CD4-positive, alpha-beta T cell (primary cell): ENCODE measurements at places on chromosomes 1 and 21. TPM values are rescaled to one million over a fixed set of nuclear protein-coding genes. Genes with fewer than 3 reads are reported as not detected.

GRCh38 chr1:7378346-7379130 is 392.6 kb upstream of the VAMP3 start:
- no peak for DNase-seq

Gene LCE1E
- not detected for total RNA-seq

Gene FCRL4
- total RNA-seq = not detected

- DNase-seq = no peak
Measured at GRCh38 chr1:241579434-241579833, 47.3 kb downstream of the KMO start.

- no peak for DNase-seq
Measured at GRCh38 chr1:4425892-4426291, 228.5 kb upstream of the AJAP1 start.

DNA sequence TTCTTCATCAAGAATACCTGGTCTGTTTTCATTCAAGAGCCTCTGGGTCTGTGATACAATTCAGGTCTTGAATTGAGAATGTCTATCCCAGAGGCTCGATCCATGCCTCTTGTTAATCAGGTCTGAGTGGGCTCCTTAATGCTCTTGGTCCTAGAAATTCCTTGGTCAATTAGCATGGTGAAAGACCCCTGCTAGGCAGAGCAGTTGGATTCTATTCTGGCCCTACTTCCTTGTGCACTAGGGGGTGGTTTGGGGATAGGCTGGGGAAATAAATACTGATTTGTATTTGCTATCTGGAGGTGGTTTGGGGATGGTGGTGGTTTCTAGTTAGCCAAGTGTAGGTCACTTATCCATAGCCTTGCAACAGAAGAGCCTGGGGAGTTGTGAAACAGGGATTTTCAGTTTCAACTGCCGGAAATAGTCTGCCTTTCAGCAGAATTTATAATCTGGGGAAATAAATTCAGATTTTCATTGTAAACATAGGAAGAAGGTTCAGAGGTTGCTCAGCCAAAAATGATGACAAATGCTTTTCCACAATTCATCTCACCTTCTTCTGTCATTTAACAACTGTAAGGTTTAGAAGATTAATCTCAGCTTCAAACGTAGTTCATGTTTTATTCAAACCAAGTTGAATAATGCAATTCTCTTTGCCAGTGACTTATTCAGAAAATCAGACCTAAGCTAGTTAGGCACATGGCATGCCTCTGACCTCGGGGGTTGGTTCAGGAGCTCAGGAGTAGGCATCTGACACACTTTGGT is 22.2 kb upstream of the SCAF4 start:
- DNase-seq = no peak

DNA sequence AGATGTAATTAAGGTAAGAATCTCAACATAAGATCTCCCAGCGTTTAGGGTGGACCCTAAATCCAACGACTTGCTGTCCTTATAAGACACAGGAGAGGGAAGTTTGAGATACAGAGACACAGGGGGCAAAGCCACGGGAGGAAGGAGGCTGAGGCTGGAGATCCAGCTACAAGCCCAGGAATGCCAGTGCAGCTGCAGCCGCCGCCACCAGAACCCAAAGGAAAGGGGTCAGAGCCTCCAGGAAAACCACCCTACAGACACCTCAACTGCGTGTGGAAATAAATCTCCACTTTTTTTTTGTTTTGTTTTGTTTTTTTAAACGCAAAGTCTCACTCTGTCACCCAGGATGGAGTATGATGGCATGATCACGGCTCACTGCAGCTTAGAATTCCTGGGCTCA is 12.1 kb upstream of the TFF1 start:
- no peak for DNase-seq

DNA sequence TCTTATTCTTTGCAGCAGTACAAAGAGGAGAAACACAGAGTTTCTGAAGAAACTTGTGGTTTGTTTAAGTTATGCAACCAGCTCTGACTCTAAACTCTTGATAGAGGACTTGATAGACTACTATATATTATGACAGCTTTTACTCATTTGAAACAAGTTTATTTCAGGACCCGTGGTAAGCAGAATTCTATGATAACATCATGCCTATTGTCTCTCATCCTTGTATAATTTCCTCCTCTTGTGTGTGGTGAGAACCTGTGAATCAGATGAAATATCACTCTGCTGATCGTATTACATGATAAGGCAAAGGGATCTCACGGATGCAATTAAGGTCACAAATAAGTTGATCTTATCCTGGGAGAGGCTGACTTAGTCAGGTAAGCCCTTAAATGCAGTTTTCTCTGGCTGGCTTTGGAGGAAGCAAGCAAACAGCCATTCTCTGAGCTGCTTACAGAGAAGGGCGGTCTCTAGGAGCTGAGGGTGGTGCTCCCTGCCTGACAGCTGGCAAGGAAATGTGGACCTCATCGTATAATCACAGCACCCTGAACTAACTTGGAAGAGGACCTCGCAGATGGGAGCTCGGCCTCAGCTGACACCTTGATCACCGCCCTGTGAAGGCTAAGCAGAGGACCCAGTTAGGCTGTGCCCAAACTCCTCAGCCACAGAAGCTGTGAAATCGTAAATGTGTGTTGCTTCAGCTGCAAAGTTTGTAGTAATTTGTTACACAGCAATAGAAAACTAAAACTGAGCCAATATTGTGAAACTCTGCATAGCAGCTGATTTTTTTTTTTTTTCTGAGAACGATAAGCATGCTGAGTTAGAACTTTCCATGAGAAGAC is 151.1 kb upstream of the DPT start:
- DNase-seq = no peak

DNA sequence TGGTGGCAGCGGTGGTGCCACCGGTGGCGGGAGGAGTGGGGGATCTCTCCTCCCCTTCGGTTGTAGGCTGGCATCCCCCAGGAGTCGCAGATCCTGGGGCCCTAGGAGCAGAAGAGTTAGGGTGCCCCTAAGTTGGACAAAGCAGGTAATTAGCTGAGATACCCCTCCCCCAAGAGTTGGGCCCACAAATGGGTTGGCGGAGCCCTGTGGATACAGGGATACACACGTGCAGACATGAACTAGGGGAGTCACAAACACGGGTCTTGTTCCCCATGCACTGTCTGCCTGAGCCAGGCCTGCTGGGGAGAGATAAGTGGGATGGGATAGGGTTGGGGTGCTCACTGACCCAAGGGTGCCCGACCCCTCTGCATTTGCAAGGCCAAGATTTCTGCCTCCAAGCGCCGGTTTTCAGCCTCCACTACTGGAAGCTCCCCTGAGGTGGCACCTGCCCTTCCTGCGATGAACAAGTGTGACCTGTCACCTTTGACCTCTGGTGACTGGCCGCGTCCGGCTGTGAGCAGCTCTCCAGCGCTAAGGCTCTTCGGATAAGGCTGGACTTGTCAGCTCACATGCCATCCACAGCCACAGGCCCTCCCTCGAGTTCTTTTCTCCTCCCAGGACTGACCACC is 1.8 kb downstream of the CCDC17 start:
- no peak for DNase-seq

DNA sequence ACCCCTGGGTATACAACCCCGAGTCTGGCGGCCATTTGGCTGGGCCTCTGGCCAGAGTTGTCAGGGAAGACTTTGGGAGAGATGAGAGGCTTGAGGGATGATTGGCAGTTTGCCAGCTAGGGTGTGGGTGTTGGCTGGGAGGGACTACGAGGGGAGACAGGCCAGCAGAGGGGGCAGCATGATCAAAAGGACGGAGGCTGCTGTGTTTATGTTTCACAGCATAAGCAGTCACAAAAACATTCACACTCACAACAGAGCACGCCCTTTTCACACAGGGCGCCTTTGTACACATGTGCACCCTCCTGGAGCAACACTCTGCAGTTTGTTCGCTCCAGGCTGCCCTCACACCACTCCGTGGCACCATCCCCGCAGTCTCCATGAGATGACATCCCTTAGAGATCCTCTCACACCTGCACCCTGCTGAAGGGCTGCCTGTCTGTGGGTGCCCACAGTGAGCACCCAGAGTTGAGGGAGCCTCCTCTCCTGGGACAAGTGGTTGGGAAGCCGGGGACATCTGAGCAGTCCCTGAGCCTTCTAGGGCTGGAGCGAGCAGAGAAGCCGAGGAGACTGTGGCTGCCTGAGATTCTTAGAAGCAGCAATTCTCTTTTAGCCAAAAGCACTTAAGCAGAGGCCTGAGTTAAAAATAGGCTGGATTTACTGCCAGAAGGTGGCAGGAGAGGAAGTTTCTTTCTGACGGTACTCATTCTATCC is 15.4 kb downstream of the EFNA3 start:
- DNase-seq = no peak

GRCh38 chr1:81453971-81454370 is 346.8 kb upstream of the ADGRL2 start:
- no peak for DNase-seq

DNA sequence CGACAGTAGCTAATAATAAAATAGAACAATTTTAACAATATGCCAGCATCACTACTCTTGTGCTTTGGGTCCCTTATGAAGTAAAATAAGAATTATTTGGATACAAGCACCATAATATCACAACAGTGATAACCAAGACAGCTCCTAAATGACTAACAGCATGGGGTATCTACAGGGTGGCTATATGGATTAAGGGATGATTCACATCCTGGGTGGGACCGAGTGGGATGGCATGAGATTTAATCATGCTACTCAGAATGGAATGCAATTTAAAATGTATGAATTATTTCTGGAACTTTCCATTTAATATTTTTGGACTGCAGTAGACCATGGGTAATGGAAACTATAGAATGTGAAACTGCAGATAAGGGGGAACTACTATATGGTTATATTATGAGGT is 28.1 kb upstream of the B3GALNT2 start:
- DNase-seq = no peak

Gene CAPN9
- not detected for total RNA-seq

- DNase-seq = no peak
Measured at GRCh38 chr1:180309338-180309737, 79.3 kb downstream of the LHX4 start.

DNA sequence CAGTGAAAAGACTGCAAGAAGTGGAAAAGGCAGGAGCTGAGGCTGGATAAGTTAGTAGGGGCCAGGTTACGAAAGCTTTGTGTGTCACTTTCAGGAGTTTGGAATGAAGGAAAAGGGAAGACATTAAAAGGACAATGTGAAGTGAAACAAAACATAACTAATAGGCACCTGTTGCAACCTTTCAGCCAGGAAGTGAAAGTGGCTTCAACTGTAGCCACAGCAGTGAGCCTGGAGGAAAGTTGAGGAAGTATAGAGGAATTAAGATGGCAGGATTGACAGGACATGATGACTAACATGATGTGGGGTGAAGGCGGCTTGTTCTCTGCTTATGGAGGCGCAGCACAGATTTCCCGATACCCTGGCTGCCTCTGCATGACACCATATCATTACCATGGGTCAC is 68.9 kb downstream of the C4BPA start:
- no peak for DNase-seq

DNA sequence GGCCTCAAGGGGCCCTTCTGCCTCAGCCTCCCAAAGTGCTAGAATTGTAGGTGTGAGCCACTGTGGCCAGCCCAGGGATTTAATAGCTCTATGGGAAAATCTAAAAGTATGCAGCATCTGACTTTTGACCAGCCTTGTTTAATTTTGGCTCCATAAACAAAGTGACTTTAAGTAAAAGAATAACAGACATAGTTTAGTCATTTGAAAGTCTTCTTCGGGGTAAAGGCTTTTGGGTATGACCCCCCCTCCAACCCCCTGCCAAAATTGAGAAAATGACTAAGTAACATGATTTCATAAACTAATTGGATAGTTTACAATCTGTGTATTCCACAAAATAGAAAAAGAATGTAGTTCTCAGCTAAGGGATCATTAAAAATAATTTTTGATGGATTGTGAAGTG is 17.0 kb downstream of the GPBP1L1 start:
- no peak for DNase-seq

Gene AIDA
- total RNA-seq = 23.6 TPM

- DNase-seq = no peak
Measured at GRCh38 chr1:228415221-228415620, 1.4 kb downstream of the TRIM17 start.

Gene CFAP107
- total RNA-seq = not detected

DNA sequence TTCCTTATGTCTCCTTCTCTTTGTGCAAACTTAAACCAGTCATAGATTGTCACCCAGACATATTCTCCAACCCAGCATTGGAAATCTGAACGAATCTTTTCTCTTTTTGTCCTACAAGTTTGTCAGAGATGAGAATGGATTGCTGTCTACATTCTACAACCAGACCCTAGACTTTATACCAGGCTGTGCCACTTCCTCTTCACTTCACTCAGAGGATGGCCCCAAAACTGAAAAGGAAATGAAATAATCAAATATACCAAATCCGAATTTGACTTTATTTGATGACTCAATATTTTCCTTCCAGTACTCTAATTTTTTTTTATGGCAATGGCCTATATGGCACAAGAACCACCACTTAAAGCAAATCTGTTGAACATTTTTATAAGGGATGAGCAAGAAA is 256.5 kb downstream of the ZNF648 start:
- no peak for DNase-seq

- DNase-seq = no peak
Measured at GRCh38 chr1:193676996-193677549, 490.7 kb upstream of the B3GALT2 start.

DNA sequence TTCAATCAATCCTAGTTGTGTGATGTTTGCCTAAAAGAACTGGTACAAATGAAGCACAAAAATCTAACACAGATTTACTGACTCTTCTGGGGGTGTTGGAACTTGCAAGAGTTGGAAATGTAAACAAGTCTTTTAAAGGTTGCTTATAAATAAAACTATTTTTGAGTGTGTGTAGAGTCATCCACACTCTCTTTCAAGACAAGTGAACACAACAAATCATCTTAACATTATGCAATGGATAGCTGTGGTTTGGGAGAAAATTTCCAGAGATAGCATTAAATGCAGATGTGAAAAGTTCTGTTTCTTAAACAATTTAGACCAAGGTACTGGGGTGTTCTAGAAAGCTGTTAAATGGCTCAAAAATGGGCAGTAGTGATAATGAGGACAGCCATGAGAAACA is 28.7 kb downstream of the C1orf87 start:
- DNase-seq = no peak

GRCh38 chr1:228279011-228279721 is 71.3 kb downstream of the OBSCN start:
- DNase-seq = no peak

Gene GRIK1
- not detected for total RNA-seq

GRCh38 chr1:54084794-54085193 is 31.4 kb downstream of the TCEANC2 start:
- DNase-seq = no peak

GRCh38 chr1:109846162-109846561 is 64.5 kb upstream of the CSF1 start:
- DNase-seq = no peak

DNA sequence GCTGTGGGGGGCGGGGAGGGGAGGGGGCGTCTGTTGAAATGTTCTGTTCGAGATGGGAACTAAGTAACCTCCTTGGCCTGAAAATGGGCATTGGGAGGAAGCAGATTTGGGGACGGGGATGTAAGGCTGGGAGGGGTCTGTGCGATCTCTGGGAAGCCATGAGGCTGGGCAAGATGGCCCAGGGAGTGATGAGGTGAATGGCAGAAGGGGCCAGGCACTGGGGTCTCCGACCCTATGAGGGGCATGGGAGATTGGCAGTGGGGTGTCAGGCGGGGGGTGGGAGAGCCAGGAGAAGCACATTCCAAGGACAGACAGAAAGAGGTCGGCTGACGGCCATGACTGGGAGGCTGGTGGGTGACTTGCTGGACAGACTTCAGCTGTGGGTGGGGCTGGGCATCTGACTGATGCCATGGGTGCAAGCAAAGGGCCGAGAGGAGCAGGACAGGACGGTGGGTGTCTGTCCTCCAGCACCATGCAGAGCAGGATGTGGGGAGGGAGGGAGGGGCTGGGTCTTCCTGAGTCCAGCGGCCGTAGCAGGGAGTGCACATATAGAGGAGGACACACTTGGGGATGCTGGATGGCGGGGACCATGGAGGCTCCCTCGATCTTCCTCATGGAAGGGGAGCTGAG is 30.0 kb upstream of the COL18A1 start:
- no peak for DNase-seq

GRCh38 chr1:199123615-199124014 is 484.8 kb downstream of the PTPRC start:
- DNase-seq = no peak
